ENCODE measurements at places on chromosomes 7 and 10. TPM values are rescaled to one million over a fixed set of nuclear protein-coding genes. Genes with fewer than 3 reads are reported as not detected.

GRCh38 chr10:103171278-103171677, 21.8 kb downstream of the NT5C2 start:
- no peaks in the 10 kb centered on the region for H3K27me3 ChIP-seq
- no peaks in the 10 kb centered on the region for H3K4me1 ChIP-seq
- H3K4me3 ChIP-seq = no peak overlapping the region
- peaks cover 2% of the 10 kb centered on the region for H3K36me3 ChIP-seq
- no peak overlapping the region for H3K27ac ChIP-seq

DNA sequence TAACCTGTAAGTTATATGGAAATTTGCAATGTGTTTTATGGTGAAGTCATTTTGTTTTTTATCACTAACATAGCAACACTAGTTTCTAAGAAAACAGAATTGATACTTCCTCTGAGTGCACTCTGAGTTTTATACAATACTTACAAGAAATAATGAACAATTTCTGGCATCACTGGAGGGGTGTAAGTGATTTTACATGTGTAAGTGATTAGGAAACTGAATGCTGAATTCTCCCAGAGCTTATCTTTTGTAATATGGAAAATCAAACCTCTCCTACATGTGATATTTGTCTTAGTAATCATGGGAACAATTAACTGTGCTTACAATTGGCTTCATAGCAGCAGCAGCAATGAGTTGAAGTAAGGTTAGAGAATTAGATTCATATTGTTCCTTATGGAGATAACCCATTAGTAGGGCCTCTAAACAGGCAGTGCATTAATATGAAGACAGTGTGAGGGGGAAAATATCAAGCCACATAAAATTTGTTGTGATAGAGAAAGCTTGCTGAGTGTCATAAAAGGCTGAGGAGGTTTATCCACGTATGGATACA, 37.4 kb downstream of the SEMA3C start:
- no peaks in the 10 kb centered on the region for H3K36me3 ChIP-seq
- DNase-seq = no peak
- no peak overlapping the region for H3K27ac ChIP-seq
- H3K4me3 ChIP-seq = no peak overlapping the region
- H3K27me3 ChIP-seq = no peaks in the 10 kb centered on the region

- no peak for DNase-seq
- H3K4me3 ChIP-seq = no peak overlapping the region
- no peaks in the 10 kb centered on the region for H3K36me3 ChIP-seq
- no peaks in the 10 kb centered on the region for H3K4me1 ChIP-seq
- H3K27me3 ChIP-seq = no peaks in the 10 kb centered on the region
- H3K27ac ChIP-seq = no peak overlapping the region
Measured at GRCh38 chr7:156534925-156535324, 105.6 kb upstream of the RNF32 start.

DNA sequence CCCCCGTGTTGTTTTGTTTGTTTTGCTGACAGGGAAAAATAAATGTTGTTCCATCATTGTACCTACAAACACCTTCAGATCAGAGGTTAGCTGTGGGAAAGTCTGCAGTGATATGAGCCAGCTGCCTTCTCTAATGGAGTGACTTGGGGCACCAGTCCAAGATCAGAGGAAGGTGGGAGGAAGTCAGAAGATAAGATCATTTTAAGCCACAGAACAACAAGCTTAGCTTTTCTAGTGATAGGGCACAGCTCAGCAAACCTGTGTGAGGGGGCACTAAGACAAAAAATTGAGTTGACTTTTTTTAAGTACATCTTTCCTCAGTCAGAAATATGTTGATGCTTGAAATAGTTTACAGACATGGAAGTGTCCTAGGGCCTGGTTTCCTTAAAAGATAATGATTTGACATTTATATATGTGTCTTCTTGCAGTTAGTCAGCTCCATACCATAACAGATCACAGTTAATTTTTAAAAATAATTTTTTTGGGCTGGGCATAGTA, 240.3 kb upstream of the KAT6B start:
- DNase-seq = no peak
- H3K36me3 ChIP-seq = peaks cover 4% of the 10 kb centered on the region
- peak overlapping the region; percentile 32 for H3K27ac ChIP-seq
- H3K27me3 ChIP-seq = no peaks in the 10 kb centered on the region
- H3K4me1 ChIP-seq = peaks cover 53% of the 10 kb centered on the region
- no peak overlapping the region for H3K4me3 ChIP-seq

DNA sequence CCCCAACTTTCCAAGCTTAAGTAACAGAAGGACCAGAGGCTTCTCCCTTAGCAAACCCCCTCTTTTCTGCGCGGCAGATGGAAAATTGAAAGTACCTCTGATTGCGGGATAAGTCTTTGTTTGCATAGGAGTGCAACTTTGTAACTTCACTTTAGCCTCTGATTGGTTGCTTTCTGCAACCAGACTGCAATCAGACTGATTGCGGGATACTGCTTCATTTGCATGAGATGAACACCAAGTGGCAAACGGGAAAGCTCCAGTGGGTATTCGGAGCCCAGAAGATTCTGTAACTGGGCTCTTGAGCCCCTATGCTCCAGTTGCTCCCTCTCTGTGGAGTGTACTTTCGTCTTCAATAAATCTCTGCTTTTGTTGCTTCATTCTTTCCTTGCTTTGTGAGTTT, 260.6 kb downstream of the BAMBI start:
- peaks cover 74% of the 10 kb centered on the region for H3K27me3 ChIP-seq
- peaks cover 4% of the 10 kb centered on the region for H3K36me3 ChIP-seq
- H3K27ac ChIP-seq = no peak overlapping the region
- DNase-seq = no peak
- peaks cover 35% of the 10 kb centered on the region for H3K4me1 ChIP-seq
- no peak overlapping the region for H3K4me3 ChIP-seq

- H3K36me3 ChIP-seq = no peaks in the 10 kb centered on the region
- no peak overlapping the region for H3K4me3 ChIP-seq
- peaks cover 19% of the 10 kb centered on the region for H3K4me1 ChIP-seq
- H3K27ac ChIP-seq = no peak overlapping the region
- no peak for DNase-seq
Measured at GRCh38 chr10:119478811-119479341, 63.6 kb downstream of the RGS10 start.

GRCh38 chr7:69858471-69858870, 260.2 kb downstream of the AUTS2 start:
- no peak overlapping the region for H3K27ac ChIP-seq
- no peak for DNase-seq
- H3K4me3 ChIP-seq = no peak overlapping the region

DNA sequence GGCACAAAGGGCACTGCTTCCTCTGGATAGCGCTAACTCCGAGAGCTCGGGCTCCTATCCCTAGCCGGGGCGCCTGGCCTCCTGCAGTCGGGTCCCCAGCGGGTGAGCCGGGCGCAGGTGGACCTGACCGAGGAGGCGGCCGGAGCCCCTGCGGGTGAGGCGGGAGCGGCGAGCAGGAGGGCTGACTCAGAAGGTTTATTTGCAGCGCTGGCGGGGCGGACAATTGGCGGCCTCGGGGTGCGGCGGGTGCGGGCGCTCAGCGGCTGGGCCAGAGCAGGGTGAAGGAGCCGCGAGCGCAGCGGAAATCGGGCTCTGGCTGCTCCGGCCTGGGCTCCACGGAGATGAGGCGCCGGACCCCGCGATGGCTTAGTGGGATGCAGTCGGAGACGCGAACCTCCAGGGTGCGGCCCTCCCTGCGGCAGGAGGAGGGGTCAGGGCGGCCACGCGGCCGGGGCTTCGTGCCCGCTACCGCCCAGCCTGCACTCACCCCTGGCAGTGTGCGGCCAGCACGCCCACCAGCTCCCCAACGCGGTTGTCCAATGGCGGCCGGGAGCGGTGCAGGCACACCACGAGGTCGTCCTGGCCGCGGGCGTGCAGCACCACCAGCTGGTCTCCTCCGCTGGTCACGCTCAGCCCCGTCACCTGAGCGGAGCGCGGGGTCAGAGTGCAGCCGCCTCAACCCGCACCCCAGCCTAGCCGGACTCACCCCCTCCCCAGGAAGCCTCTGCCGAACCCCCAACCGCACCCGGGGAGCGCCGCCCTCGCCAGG, 16.1 kb downstream of the MYO1G start:
- no peak overlapping the region for H3K4me3 ChIP-seq
- peaks cover 12% of the 10 kb centered on the region for H3K27me3 ChIP-seq
- no peaks in the 10 kb centered on the region for H3K4me1 ChIP-seq
- H3K27ac ChIP-seq = no peak overlapping the region
- DNase-seq = no peak
- no peaks in the 10 kb centered on the region for H3K36me3 ChIP-seq

- no peak overlapping the region for H3K4me3 ChIP-seq
- DNase-seq = no peak
- peaks cover 30% of the 10 kb centered on the region for H3K36me3 ChIP-seq
- peaks cover 4% of the 10 kb centered on the region for H3K4me1 ChIP-seq
Measured at GRCh38 chr7:99030951-99031350, 113.0 kb downstream of the SMURF1 start.

DNA sequence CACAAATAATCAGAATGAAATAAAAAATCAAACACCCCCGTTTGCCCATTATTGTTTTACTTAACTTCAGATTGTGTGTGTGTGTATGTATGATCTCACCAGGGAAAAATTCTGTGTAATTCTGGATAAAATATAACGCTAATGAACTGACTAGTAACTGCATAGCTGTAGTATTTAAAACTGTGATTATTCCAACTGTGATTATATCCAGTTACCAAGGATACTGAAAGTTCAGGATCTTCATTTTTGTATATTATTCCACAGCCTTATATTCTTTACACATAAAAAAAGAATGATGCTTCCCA, 2.9 kb downstream of the TWIST1 start:
- no peaks in the 10 kb centered on the region for H3K36me3 ChIP-seq
- H3K4me1 ChIP-seq = peaks cover 17% of the 10 kb centered on the region
- H3K4me3 ChIP-seq = peak overlapping the region; percentile 5
- DNase-seq = no peak
- no peak overlapping the region for H3K27ac ChIP-seq

DNA sequence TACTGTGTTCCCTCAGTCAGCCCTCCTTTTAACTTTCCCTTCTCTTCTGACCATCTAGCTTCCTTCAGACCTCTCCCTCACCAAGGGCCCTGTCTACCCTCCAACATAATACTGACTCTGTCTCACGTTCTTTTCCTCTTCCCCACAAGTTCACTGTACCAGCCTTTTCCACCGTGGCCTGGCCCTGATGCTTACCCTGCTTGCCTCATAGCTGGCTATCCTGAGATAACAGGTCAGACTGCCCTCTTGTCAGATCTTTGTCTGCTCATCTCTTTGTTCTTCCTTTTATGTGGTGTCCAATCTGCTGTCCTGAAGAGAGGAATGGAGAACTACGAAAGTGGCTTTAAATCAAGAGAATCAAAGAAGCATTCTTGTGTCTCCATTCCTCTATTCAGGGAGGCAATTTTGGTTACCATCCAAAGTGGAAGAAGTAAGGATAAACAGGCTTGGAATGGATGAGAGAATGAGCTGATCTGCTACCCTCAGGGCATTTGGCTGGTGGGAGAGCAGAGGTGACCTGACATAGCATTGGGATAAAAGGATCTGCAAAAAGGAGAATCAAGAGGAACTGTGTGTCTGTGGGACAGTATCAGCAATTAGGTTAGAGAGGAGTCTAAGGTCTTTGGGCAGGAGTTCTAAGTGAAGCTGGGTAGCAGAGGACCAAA, 8.1 kb downstream of the BTAF1 start:
- peak overlapping the region; percentile 78 for H3K27ac ChIP-seq
- H3K27me3 ChIP-seq = no peaks in the 10 kb centered on the region
- peaks cover 20% of the 10 kb centered on the region for H3K4me1 ChIP-seq
- no peak for DNase-seq
- no peak overlapping the region for H3K4me3 ChIP-seq

TSPAN12 gene
- total RNA-seq = 15.7 TPM

DNA sequence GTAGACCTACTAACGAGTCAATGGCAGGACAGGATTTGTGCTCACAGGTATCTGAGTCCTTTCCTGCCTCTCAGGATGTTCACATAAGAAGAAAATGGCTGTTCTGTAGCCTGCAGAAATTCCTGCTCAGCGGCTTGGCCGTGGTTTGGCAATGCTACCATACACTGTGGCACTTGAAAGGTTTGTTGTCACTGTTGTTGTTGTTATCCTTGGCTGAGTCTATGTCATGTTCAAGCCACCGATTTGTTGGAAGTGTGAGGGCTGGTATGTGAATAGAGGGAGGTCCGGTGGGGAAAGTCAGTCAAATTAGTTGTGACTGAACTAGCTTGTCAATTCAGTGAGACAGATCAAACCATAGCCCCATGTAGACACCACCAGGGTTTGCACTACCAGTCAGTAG, 199.9 kb downstream of the TRIL start:
- H3K4me3 ChIP-seq = no peak overlapping the region
- H3K36me3 ChIP-seq = no peaks in the 10 kb centered on the region
- H3K27ac ChIP-seq = peak overlapping the region; percentile 82
- H3K27me3 ChIP-seq = no peaks in the 10 kb centered on the region

- H3K4me3 ChIP-seq = no peak overlapping the region
- H3K4me1 ChIP-seq = no peaks in the 10 kb centered on the region
- H3K27ac ChIP-seq = no peak overlapping the region
- H3K27me3 ChIP-seq = no peaks in the 10 kb centered on the region
Measured at GRCh38 chr7:7164591-7164990, 17.8 kb upstream of the C1GALT1 start.

- peaks cover 7% of the 10 kb centered on the region for H3K4me1 ChIP-seq
- no peak overlapping the region for H3K27ac ChIP-seq
- H3K27me3 ChIP-seq = no peaks in the 10 kb centered on the region
- no peak overlapping the region for H3K4me3 ChIP-seq
Measured at GRCh38 chr7:24963218-24963617, 16.8 kb downstream of the OSBPL3 start.

DNA sequence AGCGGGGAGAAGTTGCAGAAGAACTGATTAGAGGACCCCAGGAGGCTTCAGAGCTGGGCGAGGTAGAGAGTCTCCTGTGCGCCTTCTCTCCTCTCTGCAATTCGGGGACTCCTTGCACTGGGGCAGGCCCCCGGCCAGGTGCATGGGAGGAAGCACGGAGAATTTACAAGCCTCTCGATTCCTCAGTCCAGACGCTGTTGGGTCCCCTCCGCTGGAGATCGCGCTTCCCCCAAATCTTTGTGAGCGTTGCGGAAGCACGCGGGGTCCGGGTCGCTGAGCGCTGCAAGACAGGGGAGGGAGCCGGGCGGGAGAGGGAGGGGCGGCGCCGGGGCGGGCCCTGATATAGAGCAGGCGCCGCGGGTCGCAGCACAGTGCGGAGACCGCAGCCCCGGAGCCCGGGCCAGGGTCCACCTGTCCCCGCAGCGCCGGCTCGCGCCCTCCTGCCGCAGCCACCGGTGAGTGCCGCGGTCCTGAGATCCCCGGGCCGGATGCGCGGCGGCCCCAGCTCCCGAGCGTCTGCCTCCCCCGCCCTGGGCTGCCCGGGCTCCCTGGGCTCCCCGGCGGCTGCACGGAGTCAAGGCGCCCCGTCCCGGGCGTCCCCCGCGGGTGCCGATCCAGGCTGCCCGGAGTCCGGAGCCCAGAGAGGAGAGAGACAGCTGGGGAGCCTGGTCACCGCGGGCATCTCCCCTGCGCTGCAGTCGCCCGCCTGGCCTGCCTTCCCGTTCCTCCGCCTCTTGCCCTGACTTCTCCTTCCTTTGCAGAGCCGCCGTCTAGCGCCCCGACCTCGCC, at the start of gene PLAU:
TSS of gene PLAU (plus strand) at position 369 of the 789 bp plus-strand sequence. CDS start 424 bp downstream, outside the sequence.
- H3K4me1 ChIP-seq = peaks cover 43% of the 10 kb centered on the region
- no peak within 1 kb of the TSS for H3K27ac ChIP-seq
- peak; percentile 44 for DNase-seq
- no peaks in the 10 kb centered on the region for H3K36me3 ChIP-seq

GRCh38 chr7:139829775-139830117, 682 bp downstream of the TBXAS1 start:
- H3K4me1 ChIP-seq = peaks cover 18% of the 10 kb centered on the region
- H3K27ac ChIP-seq = no peak overlapping the region
- peaks cover 13% of the 10 kb centered on the region for H3K27me3 ChIP-seq
- H3K36me3 ChIP-seq = peaks cover 12% of the 10 kb centered on the region
- DNase-seq = no peak

PIK3AP1 gene
- total RNA-seq = 1.3 TPM
